ENCODE measurements at places on chromosomes 2 and 18.

DNA sequence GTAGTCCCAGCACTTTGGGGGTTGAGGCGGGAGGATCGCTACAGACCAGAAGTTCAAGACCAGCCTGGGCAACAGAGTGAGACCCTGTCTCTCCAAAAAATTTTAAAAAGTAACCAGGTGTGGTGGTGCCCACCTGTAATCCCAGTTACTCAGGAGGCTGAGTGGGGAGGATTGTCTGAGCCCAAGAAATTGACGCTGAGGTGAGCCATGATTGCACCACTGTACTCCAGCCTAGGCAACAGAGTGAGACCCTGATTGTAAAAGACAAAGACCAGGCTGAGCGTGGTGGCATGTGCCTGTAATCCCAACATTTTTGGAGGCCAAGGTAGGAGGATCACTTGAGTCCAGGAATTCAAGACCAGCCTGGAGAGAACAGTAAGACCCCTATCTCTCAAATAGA, 7.8 kb downstream of the ST6GAL2 start:
- DNase-seq, result no peak

GRCh38 chr2:30964334-30965005, 157.2 kb upstream of the CAPN13 start:
- DNase-seq, result no peak

DNA sequence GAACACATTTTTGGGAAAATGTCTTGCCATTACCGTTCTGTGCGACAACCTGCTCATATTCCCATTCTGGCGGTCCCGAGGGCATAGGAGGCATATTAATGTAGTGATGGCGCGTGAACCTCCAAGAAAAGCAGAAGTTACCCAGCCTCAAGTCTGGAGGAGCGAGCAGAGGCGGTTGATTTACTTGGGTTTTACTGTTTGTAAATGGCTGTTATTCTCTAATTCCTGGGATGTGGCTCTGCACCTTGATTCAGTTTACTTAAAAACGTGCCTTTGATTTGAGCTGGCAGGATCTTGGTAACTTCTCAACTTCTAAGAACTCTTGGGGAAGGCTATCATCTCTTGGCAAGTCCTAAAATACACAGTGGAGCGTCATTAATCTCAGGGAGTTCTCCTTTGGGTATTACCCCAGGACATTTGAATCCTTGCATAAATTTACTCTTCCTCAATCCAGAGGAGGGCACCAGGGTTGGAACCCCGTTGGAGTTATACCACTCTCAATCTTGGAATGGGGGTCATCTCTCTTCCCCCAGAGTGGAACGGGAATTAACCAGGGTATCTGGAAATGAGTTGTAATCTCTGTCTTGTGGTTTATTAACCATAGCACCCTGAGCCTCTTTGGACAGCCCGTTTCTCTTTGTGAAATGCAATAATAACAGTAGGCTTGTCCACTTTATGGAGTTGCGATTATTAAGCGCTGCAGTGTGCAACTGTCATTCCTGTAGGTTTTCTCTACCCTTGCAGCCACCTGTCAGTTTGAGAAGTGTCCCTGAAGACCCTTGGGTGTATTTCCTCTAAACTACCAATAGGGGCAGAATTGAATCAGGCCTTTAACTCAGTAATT, 2.1 kb downstream of the HK2 start:
- DNase-seq, result no peak

DNA sequence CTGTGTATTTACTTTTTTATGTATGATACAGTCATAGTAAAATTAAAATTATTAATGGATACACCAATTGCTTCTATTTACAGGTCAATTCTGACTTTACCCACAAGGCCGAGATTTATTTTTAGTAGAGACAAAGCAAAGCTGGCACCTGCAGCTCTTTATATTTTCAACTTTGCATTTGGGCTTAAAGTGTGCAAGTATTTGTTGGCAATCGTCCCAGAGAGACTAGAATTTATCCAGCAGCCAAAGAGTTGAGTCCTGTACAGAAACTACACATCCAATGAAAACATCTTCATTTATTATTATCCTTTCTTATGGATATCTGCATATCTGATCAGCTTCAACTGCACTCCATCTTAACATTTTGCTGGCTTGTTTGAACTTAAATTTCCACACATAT, 485.6 kb downstream of the SOX11 start:
- DNase-seq, result no peak

DNA sequence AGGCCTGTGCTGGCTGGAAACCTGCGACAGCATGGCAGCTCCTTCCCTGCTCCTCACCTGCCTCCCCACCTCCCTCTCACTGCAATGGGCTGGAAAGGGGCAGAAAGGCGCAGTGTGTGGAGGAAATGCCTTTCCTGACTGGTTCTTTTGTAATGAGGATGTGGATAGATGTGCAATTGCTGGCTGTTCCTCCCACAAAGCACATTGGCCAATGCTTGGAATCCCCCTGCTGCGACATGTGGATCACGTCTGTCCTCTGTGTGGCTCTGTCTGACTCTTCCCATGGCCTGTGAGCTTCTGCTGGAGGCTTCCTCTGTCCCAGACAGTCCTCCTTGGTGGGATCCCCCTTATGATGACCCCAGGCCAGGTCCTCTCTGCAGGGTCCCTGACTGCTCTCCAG, 172.5 kb downstream of the NCK2 start:
- no peak for DNase-seq

DNA sequence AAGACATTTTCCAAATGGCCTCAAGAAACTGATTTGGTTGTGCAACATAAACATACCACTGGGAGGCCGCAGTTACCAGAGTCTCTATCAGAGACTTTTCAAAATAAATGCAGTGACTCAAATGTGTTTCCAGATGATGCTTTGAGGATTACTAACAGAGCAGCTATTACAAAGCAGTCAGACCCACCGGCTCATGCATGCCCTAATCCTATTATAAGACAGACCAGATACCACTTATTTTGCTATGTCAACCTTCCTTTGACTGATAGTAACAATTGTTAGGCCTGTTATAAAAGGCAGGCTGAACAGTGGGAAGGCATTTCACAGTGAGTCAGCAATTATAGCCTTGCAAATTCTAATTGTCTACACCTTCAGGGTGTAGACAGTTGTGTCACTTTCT, 217.7 kb downstream of the LRRTM1 start:
- no peak for DNase-seq

- no peak for DNase-seq
Measured at GRCh38 chr2:143698888-143699570, 569.8 kb downstream of the ARHGAP15 start.

DNA sequence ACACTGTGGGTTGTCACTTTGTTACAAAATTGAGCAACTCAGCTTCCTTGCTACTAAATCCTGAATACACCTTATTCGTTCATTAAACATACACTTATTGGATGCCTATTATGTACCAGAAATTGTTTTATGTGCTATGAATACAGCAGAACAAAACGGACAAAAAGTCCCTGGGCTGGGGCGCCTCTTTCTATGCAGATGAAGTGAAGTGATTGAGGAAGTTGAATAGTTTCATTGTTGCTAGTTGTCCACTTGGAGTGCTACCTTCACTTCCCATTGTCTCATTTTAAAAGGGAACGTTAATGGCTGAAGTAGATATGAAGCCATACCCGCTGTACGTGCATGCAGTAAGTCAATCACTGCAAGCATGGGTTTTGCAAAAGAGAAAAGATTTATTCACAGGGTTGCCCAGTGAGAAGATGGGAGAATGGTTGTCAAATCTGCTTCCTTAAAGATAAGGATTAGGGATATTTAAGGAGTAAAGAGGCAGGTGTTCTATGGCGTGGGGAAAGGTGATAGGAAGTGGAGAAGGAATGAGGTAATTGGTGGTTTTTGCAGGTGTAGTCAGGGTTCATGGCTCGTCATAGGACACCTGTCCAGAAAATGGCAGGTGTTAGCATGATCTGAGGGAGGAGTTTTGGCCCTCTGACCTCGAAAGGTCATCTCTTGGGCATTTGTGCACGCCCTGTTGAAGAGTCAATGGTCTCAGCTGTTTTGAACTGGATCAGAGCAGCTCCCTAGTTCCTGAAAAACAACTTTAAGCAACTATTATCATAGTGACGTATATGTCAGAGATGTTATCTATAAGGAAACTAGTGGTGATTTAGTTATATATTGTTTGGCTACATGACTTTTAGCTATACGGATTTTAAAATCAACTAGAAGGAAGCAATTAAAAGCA, 23.5 kb downstream of the TRPM8 start:
- DNase-seq, result no peak

- DNase-seq, result no peak
Measured at GRCh38 chr2:218882866-218883366, 2.3 kb downstream of the WNT10A start.

- DNase-seq, result peak; percentile 58
Measured at GRCh38 chr18:36187193-36187825, at the start of gene MOCOS. MOCOS (plus strand) TSS chr18:36187497; CDS start chr18:36187540, 43 bp downstream.

- DNase-seq, result peak; percentile 85
Measured at GRCh38 chr2:240513549-240514287, 44.1 kb downstream of the ANKMY1 start.

- no peak for DNase-seq
Measured at GRCh38 chr18:79809482-79810192, 11.9 kb downstream of the KCNG2 start.

- no peak for DNase-seq
Measured at GRCh38 chr2:8454797-8455196, 227.1 kb upstream of the ID2 start.

GRCh38 chr2:231914077-231914690, 12.0 kb downstream of the NPPC start:
- no peak for DNase-seq

DNA sequence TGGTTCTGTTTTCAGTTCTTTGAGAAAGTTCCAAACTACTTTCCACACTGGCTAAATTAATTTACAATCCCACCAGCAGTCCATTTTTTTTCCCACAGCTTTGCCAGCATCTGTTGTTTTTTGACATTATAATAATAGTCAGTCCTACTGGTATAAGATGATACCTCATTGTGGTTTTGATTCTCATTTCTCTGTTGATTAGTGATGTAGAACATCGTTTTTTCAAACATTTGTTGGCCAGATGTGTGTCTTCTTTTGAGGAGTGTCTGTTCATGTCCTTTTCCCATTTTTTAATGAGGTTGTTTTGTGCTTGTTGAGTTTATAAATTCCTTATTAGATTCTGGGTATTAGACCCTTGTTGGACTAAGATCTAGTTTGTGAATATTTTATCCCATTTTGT, 376.8 kb upstream of the NT5C1B start:
- no peak for DNase-seq

DNA sequence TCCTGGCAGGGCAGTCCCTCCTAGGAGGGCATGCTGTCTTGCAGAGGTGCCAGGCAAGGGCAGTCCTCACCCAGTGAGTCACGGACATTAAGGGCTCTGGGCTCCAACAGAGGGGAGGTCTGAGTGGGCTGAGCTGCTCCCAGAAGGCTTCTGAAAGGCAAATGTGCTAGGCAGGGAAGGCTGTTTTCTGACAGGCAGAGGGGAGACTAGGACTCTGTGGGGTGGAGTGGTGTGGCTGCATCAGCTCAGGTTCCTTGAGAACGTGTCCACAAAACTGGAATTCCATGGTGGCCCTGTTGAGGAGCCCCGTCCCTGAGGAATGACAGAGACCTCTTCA, 283.5 kb downstream of the MYCN start:
- no peak for DNase-seq

DNA sequence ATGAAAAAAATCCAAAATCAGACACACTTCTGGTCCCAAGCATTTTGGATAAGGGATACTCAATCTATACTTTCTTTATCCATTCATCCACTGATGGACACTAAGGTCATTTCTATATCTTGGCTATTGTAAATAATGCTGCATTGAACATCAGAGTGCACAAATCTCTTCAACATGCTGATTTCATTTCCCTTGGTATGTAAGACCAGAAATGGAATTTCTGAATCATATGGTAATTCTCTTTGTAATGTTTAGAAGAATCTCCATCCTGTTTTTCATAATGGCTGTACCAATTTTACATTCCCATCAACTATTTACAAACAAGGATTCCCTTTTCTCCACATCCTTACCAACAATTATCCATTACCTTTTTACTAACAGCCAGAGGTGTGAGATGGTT, 33.7 kb upstream of the MCM6 start:
- DNase-seq, result no peak

- DNase-seq, result no peak
Measured at GRCh38 chr2:200430017-200430416, 79.9 kb downstream of the KCTD18 start.

DNA sequence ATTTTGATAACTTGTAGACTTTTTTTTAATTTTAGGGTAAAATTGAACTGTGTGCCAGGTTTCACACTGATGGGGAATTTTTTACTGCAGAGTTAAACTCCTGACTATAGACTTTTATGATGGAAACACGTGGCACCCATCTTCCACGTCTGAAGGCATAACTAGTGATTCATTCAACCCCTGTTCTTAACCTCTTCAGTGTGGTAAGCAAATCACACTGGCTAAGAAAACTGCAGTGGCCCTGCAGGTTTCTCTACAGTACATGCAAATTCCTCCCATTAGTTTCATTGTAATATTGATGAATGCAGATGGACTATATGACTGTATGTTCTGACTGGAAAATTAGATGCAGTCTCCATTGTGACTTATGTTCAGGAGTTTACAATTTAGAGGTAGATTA, 47.2 kb downstream of the SMAD4 start:
- DNase-seq, result no peak

GRCh38 chr2:158686210-158686691, 108.9 kb upstream of the DAPL1 start:
- no peak for DNase-seq

DNA sequence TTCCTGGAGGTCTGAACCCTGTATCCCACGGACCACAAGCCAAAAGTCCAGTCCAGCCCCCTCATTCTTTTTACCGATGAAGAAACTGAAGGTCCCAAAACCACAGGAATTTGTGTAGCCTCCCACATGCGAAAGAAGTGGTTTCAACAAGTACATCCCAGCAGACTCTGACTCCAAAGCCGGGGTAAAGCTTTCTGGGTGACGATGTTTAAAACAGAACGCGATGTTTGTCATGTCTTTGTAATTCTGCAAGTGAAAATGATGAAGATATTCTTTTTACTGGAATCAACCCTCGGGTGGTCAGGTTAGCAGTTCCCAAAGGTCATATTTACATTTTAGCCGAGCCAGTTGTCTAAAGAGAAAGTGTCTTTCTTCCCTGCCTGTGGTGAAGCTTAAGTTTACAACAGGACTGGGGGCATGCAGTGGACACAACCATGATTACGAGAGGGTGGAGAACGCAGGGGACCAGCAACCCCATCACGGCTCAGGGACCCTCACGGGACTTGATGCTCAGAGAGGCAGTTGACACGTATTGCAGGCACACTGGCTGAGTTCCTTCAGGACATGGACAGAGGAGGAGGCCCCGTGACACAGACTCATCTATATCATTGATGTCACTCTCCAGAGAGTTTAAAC, 17.8 kb upstream of the TMEM131 start:
- DNase-seq, result peak; percentile 49
